ENCODE measurements at places on chromosomes 16 and 17.

DNA sequence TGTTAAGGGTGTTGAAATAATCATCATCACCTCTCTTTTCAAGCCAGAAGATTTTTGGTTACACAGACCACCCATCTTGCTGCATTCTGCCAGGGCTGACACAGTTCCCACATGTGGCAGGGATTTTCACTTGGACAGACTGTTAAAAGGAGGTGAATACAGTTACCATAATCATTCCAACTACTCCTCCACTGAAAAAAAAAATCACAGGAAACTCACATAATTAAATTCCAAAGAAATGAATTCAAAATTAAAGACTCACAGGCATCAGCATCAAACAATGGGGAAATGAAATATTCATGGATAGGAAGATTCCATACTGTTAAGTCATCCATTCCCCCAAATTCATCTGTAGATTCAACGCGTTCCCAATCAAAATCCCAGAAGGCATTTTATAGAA, 209.4 kb downstream of the MRTFB start:
- DNase-seq = no peak

GRCh38 chr17:48564188-48565021, 13.7 kb downstream of the HOXB4 start:
- no peak for DNase-seq

DNA sequence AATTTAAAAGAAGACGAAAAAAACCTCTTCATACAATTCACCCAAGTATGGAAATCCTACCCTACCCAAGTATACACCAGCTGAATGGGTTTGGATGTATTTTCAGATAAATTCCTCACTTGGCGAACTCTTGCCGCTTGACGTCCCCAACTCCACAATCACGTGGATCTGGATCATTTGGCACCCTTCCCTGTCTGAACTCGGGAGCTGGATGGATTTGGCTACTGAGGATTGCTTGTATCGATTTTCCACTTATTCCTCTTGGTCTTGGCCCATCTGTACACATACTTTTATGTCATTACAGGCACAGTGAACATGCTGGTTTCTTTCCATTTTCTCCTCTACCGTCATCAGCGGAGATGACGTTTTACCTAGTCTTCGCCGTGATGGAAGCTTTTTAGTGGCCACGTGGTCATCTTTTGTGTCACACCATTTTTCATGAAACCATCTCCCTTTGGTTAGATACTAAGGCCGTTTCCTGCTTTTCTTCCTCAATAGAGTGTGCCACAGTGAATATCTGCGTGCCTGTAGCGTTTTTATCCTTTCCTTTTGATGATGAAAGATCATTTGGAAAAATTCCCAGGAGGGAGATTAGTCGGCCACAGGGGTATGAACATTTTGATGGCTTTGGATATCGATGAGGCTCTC, 47.1 kb downstream of the CMIP start:
- DNase-seq = no peak

DNA sequence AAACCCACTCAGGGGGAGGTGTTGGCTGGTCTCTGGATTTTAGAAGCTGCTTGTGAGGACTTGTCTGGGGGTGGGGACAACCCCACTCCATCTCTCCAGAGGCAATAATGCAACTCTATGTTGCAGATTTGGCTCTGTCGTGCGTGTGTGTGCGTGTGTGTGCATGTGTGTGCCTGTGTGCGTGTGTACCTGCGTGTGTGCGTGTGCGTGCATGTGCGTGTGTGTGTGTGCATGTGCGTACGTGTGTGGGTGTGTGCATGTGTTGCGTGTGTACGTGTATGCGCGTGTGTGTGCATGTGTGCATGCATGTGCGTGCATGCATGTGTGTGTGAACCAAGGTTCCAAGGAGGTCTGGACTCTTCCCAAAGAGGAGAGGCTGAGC, 120.4 kb upstream of the LHX1 start:
- no peak for DNase-seq

DNA sequence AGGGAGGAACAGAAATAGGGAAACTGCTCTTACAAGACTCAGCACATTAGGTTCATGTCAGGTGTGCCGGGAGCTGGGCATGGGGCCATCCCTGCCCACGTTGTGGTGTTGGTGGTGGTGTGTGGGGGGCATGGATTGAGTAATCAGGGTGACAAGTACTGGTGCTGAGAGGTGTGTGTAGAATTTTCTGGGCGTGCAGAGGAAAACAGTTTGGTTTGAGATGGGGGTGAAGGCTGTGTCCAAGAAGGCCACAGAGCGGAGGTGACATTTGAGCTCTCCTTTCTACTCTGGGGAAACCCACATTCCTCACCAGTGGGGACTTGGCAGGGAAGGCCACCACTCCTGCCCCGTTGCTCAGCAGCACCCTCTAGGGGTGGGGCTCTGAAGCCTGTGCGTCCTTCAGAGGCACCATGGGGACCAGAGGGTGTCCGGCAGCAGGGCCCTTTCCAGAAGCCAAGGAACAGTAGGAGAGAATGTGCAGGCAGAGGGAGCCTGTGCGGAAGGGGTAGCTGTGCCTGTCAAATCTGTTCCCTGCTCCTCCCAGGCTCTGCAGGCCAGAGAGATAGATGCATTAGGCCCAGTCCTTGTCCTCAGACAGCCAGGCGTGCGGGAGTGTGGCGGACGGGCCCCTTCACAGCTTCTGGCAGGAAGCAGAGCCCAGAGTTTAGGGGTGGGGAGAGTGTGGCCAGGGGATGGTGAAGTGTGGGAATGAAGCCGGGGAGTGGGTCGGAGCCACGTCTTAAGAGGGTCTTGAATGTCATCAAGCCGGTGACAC, 48.7 kb upstream of the GSE1 start:
- no peak for DNase-seq

DNA sequence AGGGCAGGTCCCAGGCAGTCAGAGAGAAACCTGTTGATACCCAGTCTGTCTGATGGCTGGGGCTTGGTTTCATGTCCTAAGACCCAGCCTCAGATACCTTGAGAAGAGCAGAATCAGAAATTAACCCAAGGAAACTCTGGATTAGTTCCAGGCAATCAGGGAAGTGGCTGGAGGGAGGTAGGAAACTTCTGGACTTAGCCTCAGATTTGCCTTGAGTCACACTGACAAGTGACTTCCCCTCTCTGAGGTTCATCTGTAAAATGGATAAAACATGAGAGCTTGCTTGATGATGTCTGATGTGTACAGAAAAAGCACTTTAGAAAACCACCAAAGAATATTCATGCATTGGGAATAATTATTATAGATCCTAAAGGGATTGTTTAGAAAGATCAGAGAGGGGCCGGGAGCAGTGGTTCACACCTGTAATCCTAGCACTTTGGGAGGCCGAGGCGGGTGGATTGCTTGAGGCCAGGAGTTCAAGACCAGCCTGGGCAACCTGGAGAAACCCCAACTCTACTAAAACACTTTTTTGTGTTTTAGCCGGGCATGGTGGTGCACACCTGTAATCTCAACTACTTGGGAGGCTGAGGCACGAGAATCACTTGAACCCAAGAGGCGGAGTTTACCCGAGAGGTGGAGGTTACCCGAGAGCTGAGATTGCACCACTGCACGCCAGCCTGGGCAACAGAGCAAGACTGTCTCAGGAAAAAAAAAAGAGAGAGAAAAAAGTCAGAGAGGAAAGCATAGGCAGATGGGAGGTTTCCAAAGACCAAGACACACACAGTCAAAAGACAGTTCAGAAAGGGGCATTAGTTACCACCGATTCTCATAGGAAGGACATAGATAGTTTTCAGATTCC, 3.8 kb downstream of the CIITA start:
- DNase-seq = no peak

DNA sequence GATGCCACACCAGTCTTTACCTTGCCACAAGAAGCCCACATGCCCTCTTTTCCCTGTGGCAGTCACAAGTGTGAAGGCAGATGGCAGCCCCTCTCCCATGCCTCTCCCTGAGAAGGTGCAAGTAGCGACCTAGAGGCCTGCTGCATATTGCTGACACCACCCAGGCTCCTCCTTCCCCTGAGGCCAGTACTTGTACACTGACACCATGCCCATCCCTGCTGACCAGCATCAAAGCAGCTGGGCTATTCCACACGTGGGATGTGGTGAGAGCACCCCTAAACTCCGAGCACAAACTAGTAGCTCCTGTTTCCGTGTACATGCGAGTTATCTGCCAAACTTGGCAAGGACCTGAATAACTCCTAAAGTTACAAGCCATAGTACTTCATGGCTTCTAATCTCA, 149.4 kb downstream of the AATF start:
- no peak for DNase-seq

DNA sequence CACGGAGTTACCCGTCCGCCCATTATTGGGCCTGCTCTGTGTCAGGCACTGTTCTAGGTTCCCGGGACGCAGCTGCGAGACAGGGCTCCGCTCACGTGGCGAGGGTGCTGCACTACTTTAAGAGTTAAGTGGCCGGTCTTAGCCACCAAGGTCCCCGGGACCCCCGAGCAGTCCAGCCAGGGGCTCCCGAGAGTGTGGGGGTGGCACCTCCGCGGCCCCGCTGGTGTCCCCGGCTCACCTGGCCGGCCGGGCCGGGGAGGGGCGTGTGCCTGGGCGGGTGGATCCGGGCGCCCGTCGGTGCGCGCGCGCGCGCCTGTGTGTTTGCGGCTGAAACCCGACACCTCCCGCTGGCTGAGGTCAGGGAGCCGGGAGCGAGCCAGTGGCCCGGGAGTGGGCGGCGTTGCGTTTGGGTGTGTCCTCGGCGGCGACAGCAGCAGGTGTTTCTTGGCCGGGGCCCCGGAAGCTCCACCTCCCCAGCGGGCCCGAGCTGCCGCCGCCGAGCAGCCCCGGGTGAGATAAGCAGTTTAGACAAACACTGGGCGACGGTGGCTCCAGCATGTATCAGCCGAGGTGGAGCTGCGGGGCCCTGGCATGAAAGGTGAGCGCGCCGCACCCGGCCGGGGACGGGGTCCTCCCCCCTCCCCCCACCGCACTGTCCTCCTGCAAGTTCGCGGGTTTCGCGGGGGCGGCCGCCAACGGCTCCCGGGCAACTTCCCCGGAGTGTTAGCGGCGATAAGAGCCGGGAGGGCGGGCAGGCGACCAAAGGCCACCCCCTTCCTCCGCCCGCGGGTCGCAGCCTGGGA, at the start of gene GSE1:
Gene GSE1, plus strand, starts transcription at position 522 of the 803 bp plus-strand sequence. Its CDS starts 70 bp downstream, at position 592.
- DNase-seq = peak; percentile 79

GRCh38 chr16:18932243-18932987, 6.2 kb upstream of the SMG1 start:
- DNase-seq = no peak

GRCh38 chr16:87369796-87370719, 13.5 kb downstream of the FBXO31 start:
- no peak for DNase-seq

DNA sequence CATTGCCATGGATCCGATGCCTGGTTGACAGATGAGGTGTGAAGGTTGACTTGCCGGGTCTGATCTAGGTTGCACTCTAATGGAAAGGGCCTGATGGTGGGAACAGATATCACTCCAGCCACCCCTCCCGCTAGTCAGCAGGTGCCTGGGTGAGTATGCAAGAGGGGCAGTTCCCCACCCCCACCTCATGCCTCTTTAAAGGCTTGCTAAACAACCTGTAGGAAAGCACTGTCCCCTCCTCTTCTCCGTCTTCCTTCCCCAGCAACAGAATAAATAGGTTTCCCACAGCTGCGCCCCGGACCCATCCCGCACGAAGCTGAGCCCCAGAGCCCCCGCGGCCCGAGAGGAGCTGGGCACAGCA, 746 bp upstream of the TMEM132E start:
- DNase-seq = no peak

- DNase-seq = no peak
Observed at GRCh38 chr16:57070424-57070823, 22.0 kb upstream of the CPNE2 start.

GRCh38 chr16:51500306-51500705, 349.2 kb upstream of the SALL1 start:
- no peak for DNase-seq

DNA sequence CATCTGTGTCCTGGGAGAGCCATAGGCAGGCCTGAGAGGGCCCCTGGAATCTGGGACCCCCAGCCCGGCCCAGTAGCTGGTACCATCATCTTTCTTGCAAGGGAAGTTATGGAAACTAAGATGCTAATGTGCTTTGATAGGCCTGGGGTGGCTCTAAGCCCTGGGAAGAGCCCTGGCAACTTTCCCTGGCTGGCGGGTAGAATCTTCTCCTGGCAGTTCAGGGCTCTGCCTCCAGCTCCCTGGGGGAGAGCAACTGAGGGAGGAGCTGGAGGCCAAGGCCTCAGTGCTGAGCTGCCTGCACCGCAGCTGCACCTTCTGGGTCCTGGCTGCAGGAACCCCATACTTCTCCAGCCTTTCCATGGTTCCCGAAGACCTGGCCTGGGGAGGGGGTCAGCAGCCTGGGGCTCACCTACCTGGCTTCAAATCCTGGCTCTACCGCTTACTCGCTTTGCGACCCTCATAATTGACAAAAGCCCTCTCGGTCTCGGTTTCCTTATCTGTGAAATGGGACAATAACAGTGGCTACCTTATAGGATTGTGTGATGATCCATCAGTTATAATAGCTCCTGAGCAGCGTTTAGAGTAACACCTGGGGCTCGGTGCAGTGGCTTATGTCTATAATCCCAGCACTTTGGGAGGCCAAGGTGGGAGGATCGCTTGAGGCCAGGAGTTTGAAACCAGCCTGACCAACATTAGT, 333.7 kb downstream of the SEC14L1 start:
- no peak for DNase-seq

DNA sequence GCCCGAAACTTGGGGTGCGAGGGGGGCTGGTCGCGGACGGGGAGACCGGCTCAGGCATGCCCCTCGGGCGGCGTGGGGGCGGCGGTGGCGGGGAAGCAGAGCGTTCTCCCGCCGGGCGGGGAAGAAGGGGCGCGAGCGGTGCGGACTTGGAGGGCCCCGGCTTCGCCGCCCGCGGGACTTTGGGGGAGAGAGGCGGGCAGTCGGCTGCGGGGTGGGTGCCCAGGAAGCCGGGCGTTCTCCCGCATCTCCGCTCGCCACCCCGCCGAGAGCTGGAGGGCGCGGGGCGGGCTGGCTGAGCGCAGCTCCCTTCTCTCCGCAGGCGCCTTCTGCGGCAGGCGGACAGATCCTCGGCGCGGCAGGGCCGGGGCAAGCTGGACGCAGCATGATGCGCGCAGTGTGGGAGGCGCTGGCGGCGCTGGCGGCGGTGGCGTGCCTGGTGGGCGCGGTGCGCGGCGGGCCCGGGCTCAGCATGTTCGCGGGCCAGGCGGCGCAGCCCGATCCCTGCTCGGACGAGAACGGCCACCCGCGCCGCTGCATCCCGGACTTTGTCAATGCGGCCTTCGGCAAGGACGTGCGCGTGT, 772 bp downstream of the NTN1 start:
- peak; percentile 14 for DNase-seq

DNA sequence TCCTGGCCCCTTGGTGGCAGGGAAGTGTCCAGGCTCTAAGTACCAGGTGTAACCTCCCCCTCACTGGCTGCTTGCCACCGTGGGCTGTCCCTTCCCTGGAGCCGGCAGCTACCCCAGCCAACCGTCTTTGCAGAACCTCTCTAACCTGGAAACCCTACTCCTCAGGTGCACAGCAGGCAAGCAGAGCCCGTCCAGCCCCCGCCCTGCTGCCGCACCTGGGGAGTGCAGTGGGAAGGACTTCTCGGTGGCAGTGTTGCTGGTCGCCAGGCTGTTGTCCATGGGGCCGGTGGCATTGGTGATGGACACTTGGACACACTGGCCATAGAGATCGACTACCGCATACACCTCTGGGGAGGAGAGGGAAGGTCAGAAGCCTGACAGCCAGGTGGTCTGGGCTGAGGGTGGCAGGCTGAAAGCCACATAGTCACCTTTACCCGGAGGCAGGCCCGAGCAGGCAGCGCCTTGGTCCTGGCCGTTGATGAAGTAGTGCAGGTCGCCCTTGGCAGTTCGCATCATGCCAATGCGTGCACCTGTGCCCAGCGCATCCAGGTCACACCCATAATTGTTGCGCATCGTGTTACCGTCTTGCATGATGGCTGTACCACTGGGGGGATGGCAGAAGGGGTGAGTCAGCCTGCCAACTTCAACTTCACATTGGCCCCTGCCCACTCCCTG, 6.5 kb downstream of the NEURL4 start:
- DNase-seq = no peak

All from germinal center (tissue), 1 donor.